Renal cortex interstitium (tissue), 15 donors: ENCODE measurements at places on chromosomes 5 and 9. TPM values are rescaled to one million over a fixed set of nuclear protein-coding genes. Genes with fewer than 3 reads are reported as not detected.

The ARSI gene
- polyA plus RNA-seq = 2.6 TPM

The AQP3 gene
- polyA plus RNA-seq = 64.7 TPM

The FAM151B gene
- polyA plus RNA-seq = 3.4 TPM

The LOX gene
- 44.4 TPM for polyA plus RNA-seq
